ENCODE measurements at places on chromosomes 4 and X.
A peak's percentile ranks its signal among the peaks of the same experiment; 100 is the strongest.

GRCh38 chrX:23062359-23062758, 62.6 kb downstream of the DDX53 start:
- DNase-seq = no peak

GRCh38 chr4:112604589-112604988, 32.1 kb downstream of the ZGRF1 start:
- peak; percentile 17 for DNase-seq

GRCh38 chrX:115940888-115941332, 229.6 kb upstream of the AGTR2 start:
- DNase-seq = peak; percentile 54

DNA sequence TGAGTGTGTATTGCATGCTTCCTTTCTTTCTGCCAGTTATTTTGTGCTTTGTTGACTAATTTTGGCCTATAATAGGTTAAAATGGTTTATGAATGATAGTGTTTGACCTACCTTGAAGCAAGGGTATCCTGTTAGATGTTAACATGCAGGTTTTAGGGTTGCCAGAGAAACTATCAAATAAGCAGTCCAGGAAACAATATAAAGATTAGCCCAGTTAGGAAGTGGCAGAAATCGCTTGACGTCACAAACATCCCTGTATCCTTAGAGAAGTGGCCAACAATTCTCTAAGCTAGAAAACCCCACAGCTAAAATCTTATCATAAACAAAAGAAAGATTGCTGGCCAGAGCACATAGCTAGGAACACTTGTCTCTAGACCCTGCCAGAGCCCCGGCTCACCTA, 3.8 kb downstream of the NAP1L5 start:
- DNase-seq = no peak

DNA sequence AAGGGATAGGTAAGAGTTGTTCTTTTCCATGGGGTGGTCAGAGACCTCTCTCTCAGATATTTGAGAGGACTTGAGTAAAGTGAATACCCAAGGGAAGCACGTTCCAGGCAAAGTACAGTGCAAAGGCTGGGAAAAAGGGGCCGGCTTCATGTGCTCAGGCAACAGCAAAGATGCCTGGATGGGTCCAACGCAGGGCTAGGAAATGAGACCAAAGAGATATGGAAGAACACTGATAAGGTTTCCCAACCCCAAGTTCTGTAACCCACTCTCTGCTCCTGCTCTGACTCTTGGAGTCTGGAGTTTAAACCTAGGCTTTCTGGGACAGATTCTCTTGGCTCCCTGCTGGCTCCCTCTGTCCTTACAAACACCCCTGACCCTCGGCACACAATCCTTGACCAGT, 36.2 kb upstream of the PROM1 start:
- DNase-seq = no peak

DNA sequence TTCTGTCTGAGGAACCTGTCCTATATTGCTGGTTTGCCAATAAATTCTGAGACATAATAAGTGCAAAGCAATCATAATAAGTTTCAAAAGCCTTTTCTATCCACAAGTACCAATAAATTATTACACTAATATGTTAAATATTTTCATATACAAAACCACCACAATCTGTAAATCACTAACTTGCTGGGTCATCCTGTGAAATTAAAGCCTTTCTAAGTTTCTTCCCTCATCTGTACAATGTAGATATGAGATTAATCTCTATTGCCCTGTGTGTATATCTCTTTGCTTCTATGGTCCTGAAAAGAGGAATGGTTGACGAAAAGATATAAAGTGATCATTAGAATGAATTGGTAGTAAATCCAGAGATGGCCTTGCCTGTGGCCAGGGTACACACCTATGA, 231.6 kb downstream of the NR3C2 start:
- no peak for DNase-seq

- DNase-seq = no peak
Observed at GRCh38 chr4:119641765-119642164, 13.2 kb upstream of the PDE5A start.

DNA sequence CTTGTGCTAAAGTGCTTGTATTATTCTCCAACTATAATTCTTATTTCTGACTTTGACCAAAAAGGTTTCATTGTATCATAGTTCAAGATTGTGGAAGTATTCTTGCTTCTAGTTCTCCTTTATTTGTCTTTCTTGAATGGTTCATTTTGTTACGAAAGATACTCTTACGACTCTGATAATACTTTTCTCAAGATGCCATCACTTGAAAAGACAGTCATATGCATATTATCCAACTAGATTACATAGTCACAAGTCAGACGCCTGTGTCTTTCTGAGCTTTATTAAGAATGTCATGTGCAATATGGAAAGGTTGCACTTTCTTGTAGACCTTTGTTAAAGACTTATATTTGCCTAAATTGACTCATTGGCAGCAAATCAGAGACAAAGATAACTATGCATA, 71.4 kb upstream of the HPGD start:
- DNase-seq = no peak

DNA sequence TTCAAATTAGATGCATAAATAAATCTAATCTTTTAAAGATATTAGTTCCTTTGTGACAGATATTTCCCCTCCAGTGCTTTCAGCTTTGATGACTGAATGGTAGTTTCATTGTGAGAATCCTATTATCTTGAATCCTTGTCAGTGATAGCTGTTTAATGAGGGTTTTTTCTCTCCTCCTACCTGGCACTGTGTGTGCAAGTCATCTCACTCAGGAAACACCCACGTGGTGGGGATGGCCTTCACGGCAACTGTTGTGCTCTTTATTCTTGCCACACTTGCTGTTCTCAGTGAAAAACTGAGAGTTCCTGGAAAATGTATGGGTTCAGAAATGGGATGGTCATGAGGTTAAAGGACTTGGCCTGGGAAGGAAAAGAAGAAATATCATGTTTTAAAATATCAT, 129.9 kb downstream of the SPRY1 start:
- no peak for DNase-seq

DNA sequence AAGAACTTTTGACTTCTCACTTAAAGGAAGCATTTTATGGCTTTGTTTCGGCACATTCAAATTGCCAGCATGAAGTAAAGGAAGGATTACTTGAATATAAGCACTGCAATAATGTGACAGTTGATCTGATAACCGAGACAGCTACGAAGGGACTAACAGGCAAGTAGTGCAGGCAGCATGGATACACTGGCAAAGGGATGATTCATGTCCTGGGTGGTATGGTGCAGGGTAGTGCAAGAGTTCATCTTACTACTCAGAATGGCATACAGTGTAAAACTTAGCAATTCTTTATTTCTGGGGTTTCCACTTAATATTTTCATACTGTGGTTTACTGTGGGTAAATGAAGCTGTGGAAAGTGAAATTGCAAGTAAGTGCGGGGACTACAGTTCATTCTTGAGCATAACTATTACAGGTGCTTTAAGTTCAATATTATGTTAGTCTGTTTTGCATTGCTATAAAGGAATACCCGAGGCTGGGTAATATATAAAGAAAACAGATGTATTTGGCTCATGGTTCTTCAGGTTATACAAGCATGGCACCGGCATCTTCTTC, 611.8 kb downstream of the SPOCK3 start:
- DNase-seq = no peak

- no peak for DNase-seq
Observed at GRCh38 chrX:40700640-40701342, 34.6 kb downstream of the MED14 start.

DNA sequence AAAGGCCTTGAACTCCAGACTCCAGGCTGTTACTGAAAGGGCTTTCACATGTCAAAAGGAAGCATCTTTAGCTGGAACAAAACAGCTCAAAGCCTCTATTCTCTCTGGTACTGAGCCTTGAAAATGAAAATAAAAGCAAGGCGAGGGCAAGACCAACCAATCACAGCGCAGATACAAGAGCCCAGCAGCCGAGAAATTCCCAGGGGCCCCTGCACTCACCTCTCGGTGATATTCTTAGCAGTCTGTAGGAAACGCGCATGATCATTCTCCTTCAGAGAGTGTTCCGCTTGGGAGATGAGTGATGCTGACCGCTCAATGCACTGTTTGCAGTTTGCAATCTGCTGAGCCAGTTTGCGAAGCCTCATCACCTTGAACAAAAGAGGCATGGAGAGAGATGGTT, 138.1 kb downstream of the MID1 start:
- DNase-seq = no peak

- no peak for DNase-seq
Observed at GRCh38 chr4:3515646-3516045, 16.6 kb downstream of the LRPAP1 start.

DNA sequence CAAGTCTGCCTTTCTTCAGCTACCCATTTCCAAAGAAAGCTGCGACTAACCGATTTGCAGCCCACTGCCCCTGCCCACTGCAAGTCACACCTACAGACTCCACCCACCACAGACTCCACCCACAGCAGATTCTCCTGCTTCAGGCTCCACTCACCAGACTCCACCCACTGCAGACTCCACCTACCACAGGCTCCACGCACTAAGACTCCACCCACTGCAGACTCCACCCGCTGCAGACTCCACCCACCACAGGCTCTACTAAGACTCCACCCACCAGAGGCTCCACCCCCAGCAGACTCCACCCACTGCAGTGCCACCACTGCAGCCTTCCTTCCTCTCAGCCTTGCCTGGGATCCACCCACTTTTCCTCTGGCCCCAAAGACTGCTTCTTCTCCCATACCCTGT, 41.3 kb downstream of the ABLIM2 start:
- peak; percentile 7 for DNase-seq

DNA sequence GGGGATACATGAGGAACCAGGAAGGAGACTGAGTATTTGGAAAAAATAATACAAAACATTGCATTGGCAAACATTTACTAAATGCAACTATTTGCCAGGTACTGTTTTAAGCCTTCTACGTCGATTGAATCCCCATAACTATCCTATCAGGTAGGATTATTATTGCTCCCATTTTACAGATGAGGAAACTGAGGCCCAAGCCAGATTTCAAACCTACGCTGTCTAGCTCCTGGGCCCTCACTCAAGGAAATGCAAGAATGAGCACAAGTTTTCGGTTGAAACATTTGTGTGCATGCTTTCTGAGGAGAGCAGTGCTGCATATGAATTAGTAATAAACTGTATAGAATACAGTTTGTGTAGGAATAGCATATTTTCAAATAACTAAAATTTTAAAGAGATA, 206.7 kb downstream of the CEP135 start:
- no peak for DNase-seq

DNA sequence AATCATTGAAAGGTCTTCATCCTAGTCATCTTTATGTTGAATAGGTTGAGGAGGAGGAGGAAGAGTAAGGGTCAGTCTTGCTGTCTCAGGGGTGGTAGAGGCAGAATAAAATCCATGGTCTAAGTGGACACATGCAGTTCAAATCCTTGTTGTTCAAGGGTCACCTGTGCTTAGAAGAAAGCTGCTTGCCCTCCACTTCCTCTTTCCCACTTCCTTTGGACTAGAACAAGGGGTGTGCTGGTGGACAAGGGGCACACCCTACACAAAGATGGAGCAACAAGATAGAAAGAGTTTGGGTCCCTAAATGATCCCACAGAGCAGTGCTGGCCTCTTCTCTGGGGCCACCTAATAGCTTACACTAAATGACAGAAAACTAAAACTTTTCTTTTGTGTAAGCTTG, 47.9 kb downstream of the HSD17B13 start:
- no peak for DNase-seq

GRCh38 chrX:148069759-148070503, 88.8 kb downstream of the FMR1NB start:
- no peak for DNase-seq

- no peak for DNase-seq
Observed at GRCh38 chr4:94545296-94545695, 93.6 kb downstream of the PDLIM5 start.

Measured in T follicular helper cell (primary cell).